Activated gamma-delta T cell treated with anti-CD3 and anti-CD28 coated beads, Interleukin-2, amount 50 U/mL, for 16 hours (primary cell): ENCODE measurements at places on chromosomes 4 and X.

DNA sequence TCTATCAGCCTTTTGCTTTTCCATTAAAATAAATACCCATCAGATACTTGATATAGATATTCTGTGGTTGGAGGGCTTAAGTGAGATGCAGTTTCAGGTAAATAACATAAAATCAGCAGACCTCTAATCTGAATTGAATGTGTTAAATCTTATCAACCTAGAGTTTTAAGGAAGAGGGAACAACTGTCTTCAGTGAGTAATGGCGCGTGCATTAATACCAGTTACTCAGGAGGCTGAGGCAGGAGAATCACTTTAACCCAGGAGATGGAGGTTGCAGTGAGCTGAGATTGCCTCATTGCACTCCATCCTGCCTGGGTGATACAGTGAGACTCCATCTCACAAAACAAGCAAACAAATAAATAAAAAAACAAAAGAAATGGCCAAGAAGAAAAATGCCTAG, 54.3 kb downstream of the FAT4 start:
- no peak for DNase-seq

- DNase-seq: no peak
Observed at GRCh38 chrX:150643271-150643670, 49.9 kb upstream of the MTMR1 start.

- DNase-seq: peak; percentile 24
Observed at GRCh38 chr4:36348403-36348938, 67.1 kb downstream of the DTHD1 start.

- no peak for DNase-seq
Observed at GRCh38 chrX:24124244-24124799, 25.2 kb upstream of the ZFX start.

DNA sequence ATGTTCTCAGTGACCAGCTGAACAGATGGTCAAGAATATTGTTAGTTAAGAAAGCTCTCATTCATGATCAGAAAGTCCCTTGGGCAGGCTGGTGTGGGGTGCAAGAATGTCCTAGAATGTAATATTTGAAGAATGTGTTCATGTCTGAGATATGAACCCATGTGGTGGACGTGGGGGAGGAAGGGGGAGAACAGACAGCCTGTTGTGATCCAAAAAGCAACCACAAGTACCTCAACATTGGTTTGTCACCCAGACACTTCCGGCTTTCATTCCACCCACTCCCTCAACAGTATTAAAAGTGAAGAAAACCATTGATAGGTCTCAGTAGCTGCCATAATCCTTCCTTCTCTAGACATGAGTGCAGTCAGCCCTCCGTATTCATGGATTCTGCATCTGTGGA, 82.2 kb downstream of the MAML3 start:
- peak; percentile 51 for DNase-seq

DNA sequence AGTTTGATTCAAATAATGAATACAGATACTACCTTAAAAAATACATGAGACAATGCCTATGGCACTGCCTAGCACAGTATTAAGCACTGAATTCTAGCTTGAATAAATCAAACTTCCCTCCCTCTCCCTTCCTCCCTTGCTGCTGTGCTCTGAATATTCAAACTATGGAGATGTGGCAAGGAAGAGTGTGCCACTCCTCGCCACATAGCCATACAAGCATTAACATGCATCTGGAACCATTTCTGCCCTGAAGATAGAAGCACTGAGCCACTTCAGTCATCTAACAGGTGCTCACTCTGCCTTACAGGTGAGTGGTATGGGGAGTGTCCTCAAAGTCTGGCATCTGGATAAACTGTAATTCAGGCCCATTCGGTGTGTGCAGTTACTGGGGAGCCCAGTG, 276.9 kb downstream of the ARHGAP24 start:
- DNase-seq: no peak

GRCh38 chr4:21013501-21013900, 313.2 kb downstream of the PACRGL start:
- DNase-seq: no peak

DNA sequence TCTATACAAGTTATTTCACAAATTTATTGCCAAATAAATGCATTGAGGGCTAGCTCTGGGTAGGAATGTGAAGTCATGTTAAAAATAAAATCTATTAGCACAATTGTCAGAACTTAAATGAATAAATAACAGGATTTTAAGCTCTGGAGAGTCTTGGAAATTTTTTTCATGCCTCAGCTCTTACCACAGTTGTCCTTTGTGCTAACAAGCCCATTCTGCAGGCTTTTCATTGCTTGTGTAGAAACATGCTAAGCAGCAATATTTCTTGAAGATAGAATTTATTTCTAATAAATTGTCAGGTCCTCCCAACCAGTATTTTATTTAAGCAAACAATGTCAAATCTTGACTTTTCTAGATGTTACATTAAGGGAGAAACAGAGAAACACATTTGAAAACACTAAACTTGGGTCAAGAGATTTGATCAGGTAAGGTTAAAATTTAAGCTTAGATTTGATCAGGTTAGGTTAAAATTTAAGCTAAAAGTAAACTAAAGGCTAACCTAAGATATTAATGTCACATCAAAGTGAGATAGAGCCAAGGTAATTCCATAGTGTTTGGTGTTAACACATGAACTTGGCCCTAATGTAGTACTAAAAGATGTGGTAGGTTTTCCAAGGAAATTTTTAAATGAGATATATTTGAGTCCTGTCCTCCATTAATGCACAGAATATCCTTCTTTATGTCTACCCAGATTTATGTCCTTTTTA, 179.1 kb upstream of the IL1RAPL1 start:
- DNase-seq: no peak

- DNase-seq: peak; percentile 59
Observed at GRCh38 chrX:53441531-53442321, 7.6 kb upstream of the HSD17B10 start.

- DNase-seq: no peak
Observed at GRCh38 chrX:9327086-9327746, 137.6 kb upstream of the TBL1X start.

DNA sequence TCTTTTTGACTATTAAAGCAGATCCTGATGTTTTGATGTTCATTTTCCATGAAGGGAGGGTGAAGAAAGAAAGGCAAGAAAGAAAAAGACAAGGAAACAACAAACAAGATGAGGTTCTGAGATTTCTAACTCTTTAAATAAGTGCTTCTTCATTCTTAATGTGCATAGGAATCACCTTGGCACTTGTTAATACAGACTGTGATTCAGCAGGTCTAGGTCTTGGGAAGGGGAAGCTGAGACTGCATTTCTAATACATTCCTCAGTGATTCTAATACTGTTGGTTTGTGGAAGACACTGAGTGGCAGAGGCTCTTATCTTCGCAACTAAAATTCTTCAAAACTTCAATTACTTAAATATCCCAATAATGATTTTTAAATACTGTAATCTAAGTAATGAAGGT, 95.2 kb upstream of the NAP1L5 start:
- no peak for DNase-seq

GRCh38 chr4:140720387-140721304, 35.5 kb downstream of the TBC1D9 start:
- DNase-seq: no peak

GRCh38 chr4:138177278-138177968, 64.7 kb downstream of the SLC7A11 start:
- no peak for DNase-seq

- DNase-seq: no peak
Observed at GRCh38 chrX:111877681-111878080, 1.7 kb downstream of the TRPC5OS start.
